Cortex of kidney (tissue), 1 donor: ENCODE measurements at places on chromosomes 13 and 19.

DNA sequence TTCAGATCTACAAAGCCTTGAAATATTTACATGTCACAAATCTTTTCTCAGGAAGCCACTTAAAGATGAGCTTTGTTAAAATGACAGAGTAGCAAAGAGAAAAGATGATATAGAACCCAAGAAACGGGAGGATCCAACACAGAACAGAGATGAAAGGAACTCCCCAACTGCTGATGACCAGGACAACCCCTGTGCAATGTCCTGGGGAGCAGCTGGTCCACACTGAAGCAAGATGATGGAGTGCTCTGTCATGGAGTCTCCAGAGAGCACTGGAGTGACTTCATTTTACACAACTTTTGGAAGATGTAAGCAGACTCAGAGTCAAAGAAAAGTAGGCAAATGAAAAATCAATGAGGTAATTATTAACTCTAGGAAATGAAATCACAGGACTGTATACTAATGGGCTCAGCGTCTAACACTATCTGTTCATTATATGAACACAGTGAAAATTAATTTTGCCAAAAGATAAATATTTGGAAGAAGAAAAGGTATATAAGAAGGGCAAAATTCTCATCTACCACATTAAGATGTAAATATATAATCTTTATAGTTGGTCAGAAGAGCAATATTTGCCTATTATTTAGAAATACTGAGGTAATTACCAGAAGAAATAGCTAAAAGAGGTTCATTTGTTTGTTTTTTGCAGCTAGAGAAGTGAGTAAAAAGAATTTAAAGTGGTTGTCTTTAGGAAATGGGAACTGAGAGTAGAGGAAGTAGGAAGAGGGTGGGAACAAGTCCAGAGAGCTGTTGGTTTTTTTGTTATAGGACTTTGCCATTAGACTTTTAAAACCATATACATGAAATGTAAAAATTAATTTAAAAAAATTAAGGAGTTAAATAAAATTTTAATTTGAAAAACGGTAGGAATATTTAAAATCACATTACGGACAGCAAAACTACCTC is 30.5 kb downstream of the MTRF1 start:
- no peak for DNase-seq

GRCh38 chr13:47499358-47500150 is 501.5 kb downstream of the SUCLA2 start:
- no peak for DNase-seq

- DNase-seq: no peak
Measured at GRCh38 chr19:39483141-39483540, 2.5 kb downstream of the TIMM50 start.

DNA sequence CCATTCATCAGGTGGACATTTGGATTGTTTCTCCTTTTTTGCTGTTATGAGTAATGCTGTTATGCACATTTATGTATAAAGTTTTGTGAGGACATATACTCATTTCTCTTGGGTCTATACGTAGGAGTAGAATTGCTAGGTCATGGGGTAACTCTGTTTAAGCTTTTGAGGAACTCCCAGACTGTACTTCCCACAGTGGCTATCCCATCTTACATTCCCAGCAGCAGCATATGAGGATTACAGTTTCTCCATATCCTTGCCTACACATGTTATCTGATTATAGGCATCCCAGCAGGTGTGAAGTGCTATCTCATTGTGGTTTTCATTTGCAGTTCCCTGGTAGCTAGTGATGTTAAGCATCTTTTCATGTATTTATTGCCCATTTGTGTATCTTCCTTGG is 5.9 kb downstream of the ZSCAN22 start:
- no peak for DNase-seq

- no peak for DNase-seq
Measured at GRCh38 chr13:27336014-27336673, 65.5 kb downstream of the RASL11A start.

DNA sequence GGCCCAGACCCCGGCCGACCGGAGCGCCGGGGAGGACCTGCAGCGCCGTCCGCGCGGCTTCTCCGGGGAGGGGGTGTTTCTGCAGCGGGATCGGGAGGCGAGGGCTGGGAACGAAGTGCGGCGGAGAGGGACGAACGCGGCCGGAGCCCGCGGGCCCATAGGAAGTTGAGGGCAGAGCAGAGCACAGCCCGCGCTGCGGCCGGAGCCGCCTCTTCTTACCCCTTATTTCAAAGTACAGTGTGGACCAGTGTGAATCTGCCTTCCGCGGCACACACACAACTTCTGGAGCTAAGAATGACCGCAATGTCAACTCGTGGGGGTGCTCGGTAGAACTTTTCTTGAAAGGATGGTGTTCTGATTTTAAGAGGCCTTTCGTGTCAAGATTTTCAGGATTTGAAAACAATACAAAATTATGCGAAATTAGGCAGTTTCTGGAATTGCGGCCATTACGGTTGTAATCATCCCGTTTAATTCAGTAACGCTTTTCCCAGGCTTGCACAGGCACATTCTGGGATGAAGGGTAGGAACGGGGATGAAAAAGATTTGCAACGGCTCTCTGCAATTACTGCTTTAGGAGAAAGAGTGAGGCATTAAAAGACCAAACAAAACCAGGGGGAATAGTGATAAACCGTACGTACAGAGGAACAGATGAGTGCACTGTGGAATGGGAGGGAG is 821 bp downstream of the TDRD3 start:
- no peak for DNase-seq

- no peak for DNase-seq
Measured at GRCh38 chr13:100746953-100747683, 72.5 kb upstream of the TMTC4 start.

DNA sequence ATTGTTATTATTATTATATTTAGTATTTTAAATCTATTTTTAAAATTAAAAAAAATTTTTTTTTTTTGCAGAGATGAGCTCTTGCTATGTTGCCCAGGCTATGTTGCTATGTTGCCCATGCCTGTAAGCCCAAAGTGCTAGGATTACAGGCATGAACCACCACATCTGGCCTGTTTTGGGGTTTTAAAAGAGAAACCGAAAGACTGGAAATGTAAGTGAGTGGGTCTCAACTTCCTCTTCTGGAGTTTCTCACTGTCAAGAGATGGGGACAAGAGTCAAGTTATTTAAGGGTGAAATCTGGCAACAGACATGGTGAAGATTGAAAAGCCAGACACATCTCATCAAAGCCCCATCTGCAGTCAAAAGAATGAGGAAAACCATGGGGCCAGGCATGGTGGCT is 4.2 kb upstream of the OR7G3 start:
- DNase-seq: no peak

- DNase-seq: no peak
Measured at GRCh38 chr13:34207334-34207733, 389.4 kb downstream of the RFC3 start.

DNA sequence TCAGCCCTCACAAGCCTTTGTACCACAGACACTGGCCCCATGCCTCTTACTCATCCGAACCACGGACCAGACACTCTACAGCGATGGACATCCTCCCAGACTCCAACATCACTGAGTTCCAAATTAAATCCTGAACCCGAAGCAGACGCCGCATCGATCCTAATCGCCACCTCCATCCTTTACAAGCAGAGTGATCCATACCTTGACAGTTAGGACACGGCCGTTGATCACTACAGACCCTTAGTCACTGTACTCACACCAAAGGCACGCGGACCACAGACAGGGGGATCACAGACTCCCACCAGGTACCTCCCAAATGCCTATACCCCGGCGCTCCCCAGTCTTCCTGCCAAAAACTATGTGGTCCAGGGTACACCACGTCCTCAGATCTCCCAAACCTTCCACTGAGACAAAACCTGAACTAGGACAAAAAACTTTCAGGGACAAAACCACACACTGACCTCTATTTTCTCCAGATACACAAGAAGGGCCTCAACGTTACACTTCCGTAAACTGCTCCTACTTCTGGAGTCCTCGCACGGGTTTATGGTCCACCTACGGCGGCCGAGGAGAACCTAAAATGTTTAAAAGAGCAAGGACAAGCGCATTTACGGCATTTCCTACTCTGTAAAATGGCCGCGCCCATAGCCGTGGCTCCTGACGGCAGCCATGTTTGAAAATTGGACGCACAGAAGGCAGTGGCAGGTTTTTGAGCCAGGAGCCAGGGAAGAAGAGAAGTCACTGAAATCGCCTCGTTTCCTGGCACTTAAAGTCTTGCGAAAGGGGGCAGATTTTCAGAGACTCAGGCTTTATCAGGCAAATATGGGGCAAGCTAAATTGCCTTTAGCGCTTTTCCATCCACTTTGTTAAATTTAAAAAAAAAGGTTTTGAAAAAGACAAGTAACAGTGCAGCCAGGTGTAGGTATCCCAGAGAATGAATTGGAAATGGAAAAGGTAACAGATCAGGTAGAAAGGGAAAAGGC is at the start of gene ZNF350:
Gene ZNF350, minus strand, starts transcription at position 532 of the 983 bp plus-strand sequence. CDS start 12,480 bp downstream, outside the sequence.
- no peak for DNase-seq

DNA sequence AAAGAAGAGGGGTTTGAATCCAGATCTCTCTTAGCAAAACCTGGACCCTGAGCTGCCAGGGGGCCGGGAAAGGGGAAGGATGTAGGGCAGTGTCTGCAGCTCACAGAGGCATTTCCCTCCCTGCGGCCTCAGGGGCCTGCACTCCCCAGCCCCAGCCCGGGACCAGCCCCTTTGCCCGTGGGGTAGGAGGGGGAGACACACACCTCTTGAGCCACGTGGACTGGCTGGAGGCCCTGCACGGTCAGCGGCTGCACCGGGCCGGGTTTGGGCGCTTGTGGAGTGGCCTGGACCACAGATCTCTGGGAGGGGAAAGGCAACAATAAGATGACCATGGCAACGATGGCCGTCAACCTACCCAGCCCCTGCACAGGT is 26.9 kb downstream of the RFX1 start:
- DNase-seq: no peak

DNA sequence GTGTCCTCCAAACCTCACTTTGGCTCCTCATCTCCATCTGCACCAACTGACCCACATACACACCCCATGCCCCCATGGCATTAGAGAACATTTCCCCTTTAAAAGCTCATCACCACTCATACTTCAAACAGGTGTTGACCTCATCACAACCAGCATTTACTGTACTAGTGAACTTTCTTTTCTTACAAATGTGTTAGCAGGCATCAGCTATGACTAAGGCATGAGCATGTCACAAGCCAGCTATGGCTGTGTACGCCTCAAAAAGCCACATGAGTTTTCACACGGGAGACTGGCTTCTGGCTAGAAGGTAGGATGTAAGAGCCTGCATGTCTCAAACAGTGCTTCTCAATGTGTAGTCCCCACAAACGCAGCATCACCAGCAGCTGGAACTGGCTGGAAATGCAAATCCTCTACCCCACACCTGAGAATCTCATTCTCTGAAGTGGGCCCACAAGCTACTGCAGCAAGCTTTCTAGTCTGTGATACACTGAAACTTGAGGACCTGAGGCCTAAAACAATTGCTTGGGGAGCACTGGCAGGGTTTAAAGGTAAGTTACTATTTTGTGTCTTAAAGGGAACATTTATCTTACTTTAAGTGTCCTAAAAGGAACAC is 66.8 kb downstream of the TUBGCP3 start:
- DNase-seq: no peak

- DNase-seq: no peak
Measured at GRCh38 chr13:27393101-27393500, 31.3 kb upstream of the GTF3A start.

- no peak for DNase-seq
Measured at GRCh38 chr19:52653161-52653560, 15.0 kb upstream of the ZNF83 start.

DNA sequence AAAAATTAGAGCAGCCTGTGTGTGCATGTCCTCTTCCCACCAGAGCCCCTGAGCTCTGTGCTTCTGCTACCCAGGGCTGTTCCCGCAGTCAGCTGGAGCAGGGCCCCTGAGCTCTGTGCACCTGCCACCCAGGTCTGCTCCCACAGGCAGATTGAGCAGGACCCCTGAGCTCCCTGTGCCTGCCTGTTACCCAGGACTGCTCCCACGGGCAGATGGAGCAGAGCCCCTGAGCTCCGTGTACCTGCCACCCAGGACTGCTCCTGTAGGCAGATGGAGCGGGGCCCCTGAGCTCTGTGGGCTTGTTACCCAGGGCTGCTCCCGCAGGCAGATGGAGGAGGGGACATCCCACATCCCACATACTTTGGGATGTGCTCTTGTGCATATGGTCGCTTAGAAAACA is 186.8 kb upstream of the SOX1 start:
- DNase-seq: no peak

DNA sequence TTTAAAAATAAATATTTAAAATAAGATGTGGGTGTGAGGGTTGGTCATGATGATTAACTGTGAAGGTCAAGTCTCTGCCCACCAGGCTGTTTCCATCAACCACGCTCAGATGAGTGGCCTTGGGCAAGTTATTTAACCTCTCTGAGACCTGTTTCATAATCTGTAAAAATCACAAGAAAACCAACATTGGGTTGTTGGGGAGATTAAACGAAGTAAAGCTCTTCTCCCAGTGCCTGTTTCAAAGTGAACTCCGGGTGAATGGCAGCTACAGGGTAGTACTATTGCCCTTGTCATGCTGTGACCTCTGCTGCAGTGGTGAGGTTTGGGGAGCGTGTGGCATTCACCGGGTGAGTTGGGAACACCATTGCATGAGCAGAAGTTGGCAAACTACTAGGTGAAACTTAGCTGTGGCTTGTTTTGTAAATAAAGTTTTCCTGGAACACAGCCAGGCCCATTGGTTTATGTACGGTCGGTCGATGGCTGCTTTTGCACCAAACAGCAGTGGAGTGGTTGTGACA is 153.2 kb downstream of the USP12 start:
- no peak for DNase-seq

DNA sequence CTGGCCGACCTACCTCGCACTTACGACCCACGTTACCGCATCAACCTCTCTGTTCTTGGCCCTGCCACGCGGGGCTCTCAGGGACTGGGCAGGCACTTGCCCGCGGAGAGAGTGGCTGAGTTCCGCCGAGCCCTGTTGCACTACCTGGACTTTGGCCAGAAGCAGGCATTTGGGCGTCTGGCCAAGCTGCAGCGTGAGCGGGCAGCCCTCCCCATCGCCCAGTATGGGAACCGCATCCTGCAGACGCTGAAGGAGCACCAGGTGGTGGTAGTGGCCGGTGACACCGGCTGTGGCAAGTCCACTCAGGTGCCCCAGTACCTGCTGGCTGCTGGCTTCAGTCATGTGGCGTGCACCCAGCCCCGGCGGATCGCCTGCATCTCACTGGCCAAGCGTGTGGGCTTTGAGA is 4.2 kb downstream of the DHX34 start:
- no peak for DNase-seq

GRCh38 chr13:40911341-40911740 is 107.8 kb downstream of the ELF1 start:
- no peak for DNase-seq

DNA sequence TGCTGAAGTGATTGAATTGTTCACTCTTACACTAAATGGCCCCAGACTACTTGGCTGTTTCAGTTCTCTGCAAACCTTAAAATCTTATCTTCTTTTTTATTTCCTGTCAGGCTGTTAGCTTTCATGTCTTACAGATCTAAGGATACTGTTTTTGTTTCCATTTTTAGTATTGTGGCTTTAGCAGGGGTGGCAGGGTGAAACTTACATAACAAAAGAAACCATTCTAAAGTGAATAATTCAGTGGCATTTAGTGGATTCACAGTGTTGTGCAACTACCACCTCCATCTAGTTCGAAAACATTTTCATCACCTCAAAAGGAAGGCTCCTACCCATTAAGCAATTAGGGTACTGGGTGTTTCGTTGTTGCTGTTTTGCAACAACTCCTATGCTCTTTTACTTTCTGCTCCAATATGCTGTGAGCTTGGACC is 19.8 kb downstream of the TMEM272 start:
- DNase-seq: no peak

GRCh38 chr13:79389026-79389425 is 17.0 kb downstream of the RBM26 start:
- DNase-seq: no peak

- no peak for DNase-seq
Measured at GRCh38 chr19:19533841-19534240, 4.2 kb upstream of the CILP2 start.
